Left renal cortex interstitium (tissue), 4 donors: ENCODE measurements at places on chromosomes 2 and 18.

DNA sequence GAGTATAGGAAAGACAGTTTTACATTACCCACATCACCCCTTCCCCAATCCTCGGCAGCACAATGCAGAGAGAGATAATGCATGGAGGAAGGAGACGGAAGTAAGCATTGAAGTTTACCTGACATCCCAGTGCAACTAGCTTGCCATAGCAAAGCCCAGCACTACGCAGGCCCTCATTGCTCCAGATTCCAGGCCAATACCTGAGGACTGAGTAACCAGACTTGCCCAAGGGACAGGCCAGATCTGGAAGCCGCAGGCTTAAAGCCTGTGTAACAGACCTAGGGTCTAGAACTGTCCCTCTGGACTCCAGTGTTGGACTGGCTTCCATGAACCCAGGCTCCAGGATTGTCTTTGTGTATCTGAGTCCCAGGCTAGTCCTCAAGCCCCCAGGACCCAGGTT, 17.6 kb downstream of the SERPINB4 start:
- DNase-seq, result no peak

DNA sequence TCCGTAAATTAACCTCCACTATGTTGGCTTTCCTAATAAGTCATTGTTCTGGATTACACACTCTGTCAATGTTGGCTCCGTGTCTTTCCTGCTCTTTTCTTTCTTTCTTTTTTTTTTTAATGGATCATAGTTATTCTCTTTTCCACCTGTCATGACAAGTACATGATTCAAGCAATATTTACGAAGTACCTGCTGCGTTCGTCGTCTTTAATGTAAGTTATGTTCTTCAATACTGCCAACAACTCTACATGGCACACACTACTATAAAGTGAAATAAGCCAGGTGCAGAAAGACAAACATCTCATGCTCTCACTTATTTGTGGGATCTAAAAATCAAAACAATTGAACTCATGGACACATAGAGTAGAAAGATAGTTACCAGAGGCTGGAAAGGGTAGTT, 239.1 kb downstream of the SCG2 start:
- DNase-seq, result no peak

- DNase-seq, result no peak
Observed at GRCh38 chr18:27546991-27547390, 361.9 kb upstream of the CHST9 start.

- DNase-seq, result no peak
Observed at GRCh38 chr2:53770264-53770663, 2.7 kb downstream of the CHAC2 start.
